ENCODE measurements at places on chromosomes 7 and 10.

DNA sequence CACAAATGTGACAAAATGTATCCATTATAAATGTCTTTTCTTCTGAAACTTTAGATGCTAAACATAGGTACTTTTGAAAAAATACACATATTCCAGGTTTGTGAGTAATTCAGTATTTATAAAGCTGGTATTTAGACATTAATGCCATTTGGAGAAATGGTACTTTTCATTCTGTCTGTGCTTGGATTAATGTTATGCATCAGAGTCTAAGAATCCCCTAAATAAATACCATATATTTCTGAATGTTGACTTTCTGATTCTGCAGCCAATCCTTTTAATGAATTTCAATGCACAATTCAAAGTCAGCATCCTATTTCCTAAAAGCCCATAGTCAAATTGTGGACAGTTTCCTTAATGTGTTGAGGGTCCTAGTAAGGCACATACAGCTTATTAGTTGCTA is 145.0 kb downstream of the DKK1 start:
- no peak for DNase-seq

DNA sequence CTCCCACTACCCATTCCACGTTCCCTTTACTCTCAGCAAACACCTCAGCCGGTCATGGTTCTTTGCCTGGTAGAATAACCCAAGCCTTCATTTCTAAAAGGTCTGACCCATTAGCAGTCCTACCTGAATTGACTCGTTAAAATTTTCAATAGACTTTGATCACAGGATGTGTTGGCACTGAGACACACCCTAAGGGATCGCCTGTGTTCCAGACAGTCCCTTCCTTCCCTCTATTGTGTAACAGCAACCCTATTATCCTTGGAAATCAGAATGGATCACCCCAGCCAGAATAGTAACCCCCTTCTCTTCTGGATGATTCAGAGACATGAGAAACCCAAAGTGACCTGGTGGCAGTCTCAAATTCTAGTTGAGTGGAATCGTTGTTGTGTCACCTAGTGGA is 20.4 kb upstream of the FAM171A1 start:
- DNase-seq = no peak

- DNase-seq = no peak
These were observed 123.6 kb upstream of the GDF10 start for GRCh38 chr10:47176206-47176902.

- no peak for DNase-seq
These were observed 148.5 kb downstream of the ARHGAP22 start for GRCh38 chr10:48456361-48456804.

DNA sequence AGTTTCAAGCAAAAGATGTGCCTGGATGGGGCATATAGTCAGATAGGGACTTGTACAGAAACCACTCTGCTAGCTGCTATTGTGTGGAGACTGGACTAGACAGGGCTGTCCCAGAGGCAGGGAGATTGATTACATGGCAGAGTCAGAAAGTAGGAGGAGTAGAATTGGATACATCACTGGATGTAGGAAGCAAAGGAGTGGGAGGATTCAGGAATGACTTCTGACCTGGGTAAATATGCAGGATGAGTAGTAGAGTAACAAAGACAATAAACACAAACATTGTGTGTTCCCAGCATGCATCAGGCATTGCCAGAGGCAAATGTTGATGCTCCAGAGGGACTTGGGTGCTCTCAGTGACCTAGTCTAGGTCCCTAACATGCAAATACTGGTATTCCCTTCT is 30.9 kb upstream of the MAT1A start:
- DNase-seq = no peak

DNA sequence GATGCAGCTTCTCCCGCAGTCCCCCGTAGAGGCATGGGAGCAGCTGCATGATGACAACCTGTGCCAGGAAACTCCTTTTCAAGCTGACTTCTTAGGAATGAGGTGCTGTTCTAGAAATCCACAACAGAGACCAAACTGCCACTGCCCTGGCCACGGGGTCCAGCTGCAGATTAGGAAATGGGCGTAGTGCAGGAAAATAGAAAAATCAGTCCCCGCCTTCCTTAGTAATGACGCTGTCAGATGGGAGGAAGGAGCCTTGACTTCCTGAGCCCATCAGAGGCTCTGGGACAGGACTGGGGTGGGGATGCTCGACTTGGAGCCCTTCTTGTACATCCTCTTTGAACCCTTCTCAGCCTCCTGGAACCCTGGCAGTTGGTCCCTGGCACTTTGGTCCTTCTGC is 227.8 kb upstream of the GRB10 start:
- no peak for DNase-seq

GRCh38 chr7:31335161-31335856 is 5.2 kb downstream of the NEUROD6 start:
- no peak for DNase-seq

GRCh38 chr7:85840554-85840953 is 653.7 kb upstream of the SEMA3D start:
- no peak for DNase-seq

- DNase-seq = no peak
These were observed 56.6 kb upstream of the BET1 start for GRCh38 chr7:94060752-94061151.

DNA sequence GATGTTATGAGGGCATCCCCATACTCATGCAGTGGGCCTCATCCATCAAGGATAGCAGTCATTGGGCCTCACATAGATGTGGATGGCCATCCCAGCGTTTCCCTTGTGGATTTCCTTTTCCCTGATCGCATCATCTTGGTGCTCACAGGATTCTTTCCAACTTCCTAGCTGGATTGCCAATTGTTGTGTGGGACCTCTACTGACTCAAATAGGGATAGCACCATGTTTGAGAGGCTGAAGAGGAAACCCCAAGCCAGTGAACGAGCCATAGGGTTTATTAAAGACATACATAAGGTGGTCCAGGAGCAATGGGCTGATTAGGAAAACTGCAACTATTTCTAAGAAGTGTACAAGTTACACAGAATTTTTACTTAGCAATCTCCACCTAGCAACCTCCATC is 21.8 kb downstream of the ASZ1 start:
- no peak for DNase-seq

- no peak for DNase-seq
These were observed 23.8 kb downstream of the DLD start for GRCh38 chr7:107914831-107915230.
